GM04504 (cell line): ENCODE measurements at places on chromosomes 7 and 10.

- peak; percentile 36 for DNase-seq
These were observed 28.2 kb downstream of the IL15RA start for GRCh38 chr10:5949009-5949759.

DNA sequence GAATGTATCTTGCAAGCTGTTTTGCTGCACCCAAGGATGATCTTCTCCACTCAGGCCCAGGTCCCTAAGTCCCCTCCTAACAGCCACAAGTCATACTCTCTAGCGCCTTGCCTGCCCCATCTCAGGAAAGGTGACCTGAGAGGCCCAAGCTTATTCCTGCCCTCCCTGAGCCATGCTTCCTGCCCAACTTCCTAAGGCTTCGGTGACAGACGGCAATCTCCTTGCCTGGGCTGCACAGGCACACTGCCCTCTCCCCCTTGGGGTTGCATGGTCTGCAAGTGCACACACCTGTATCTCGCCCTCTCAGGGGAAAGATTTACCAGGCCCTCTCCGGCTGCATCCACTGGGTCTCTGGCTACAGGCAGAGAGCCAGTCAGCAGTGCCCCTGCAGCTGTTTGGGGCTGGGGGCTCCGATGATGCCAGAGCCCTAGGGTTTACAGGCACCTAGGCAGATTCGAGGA is 771 bp upstream of the ADIRF start:
- DNase-seq, result no peak

DNA sequence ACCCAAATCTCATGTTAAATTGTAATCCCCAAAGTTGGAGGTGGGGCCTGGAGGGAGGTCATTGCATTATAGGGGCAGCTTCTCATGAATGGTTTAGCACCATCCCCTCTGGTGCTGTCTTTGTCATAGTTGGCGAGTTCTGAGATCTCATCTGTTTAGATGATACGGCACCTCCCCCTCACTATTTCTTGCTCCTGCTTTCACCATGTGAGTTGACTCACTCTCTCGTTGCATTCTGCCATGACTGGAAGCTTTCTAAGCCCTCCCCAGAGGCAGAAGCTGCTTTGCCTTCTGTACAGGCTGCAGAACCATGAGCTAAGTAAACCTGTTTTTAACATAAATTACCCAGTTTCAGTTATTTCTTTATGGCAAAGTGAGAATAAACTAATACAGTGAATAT is 18.9 kb upstream of the ZNF138 start:
- DNase-seq, result no peak

GRCh38 chr7:85160223-85160622 is 26.6 kb downstream of the SEMA3D start:
- DNase-seq, result no peak

GRCh38 chr10:20712774-20713173 is 184.3 kb downstream of the NEBL start:
- DNase-seq, result no peak

DNA sequence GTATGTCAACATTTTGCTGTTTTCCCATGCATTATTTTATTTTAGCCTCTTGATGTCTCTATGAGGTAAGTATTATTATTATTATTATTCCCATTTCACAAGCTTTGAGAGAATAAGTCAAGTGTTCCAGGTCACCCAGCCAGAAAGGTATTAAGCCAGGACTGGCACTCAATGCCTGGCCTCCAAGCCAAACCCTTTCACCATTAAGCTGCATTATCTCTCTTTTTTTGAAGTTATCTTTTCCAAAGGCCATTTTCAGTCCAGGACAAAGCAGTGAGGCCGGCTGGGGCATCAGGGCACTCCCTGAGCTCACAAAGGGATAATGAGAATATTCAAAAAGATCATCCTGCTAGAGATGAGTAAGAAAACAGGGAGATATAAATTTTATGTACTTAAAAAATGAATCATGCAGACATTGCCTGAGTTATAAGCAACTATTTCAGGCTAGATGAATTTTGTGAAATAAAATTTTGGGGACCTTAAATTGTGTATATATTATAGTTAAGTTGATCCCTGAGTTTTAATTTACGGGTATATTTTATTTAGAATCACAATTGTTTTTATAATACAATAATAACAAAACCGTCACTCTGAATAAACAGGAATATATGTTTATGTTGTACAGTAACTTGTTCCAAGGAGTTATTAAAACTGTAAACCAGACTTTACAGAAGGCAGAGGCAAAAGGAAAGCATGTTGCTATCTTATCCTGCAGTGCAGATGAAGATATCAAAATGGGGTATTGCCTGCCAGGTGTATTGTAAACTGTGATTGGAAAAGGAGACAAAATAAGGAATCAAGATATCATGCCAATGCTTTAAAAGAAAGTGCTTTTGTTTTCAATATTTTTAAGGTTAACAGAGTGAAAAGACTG is 51.3 kb upstream of the CAV2 start:
- no peak for DNase-seq

GRCh38 chr7:70008466-70008865 is 410.2 kb downstream of the AUTS2 start:
- no peak for DNase-seq

GRCh38 chr7:73521636-73522104 is 423 bp downstream of the BAZ1B start:
- no peak for DNase-seq

- DNase-seq, result no peak
These were observed 298.7 kb downstream of the GFRA1 start for GRCh38 chr10:115974351-115974750.

DNA sequence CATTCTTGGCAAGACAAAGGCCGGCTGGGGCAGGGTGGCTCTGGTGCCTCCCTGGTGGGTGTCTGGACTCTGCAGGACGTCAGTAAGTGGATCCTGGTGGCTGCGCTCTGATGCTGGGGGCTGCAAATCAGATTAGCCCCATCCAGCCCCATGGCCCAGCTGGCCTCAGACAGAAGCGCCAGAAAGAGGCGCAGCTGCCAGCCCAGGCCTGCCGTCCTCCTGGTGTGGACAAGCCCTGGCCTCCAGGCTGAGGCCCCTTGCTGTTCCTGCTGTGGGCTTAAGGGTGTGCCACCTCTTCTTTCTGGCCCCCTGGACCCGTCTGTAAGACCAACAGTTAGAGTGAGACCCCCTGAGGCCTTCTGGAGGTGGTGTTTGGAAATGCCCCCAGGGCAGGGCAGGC is 5.9 kb upstream of the LFNG start:
- DNase-seq, result no peak

DNA sequence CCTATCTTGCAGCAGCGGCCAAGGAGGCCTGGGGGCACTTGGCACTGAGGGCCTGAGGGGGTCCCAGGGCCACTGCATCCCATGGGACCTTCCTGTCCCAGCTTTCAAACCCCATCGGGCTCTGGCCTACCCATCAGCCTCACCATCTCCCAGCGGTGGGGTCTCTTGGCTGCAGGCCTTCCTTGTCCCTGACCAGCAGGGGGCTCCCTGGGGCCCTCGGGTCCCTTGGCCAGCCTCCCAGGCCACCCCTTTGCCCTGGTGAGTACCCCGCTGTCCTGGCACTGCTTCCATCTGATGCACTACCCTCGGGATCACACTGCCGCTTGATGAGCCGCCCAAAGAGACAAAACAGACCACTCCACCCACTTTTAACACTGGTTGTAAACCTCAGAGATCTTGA is 43.5 kb downstream of the YKT6 start:
- DNase-seq, result no peak

- DNase-seq, result no peak
These were observed 17.4 kb downstream of the KPNA7 start for GRCh38 chr7:99190359-99191009.

- no peak for DNase-seq
These were observed 6.0 kb downstream of the PARD3 start for GRCh38 chr10:34808801-34809745.

GRCh38 chr7:132242192-132242812 is 334.0 kb downstream of the PLXNA4 start:
- DNase-seq, result no peak

DNA sequence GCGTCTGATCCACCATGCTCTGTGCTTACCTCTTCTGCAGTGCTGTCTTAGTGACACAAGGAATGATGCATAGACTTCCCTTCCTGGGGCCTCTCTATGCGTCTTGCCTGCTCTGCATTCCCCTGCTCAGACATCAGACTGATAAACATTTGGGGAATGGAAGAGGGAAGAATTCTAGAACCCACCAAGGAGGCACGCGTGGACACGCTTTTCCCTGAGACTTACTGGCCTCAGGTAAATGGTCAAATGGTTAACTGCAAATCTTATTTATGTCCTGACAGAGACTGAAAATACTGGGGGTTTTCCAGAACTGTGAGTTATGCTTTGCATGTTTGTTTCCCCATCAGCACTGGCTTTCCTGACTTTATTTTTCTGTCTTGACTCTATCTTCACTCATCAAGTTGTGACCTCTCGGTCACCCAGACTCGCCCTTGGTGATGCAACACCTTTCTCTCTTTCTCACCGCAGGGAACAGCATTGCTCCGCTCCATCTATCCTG is 285.9 kb upstream of the FZD8 start:
- no peak for DNase-seq

- no peak for DNase-seq
These were observed 81.6 kb downstream of the EBF3 start for GRCh38 chr10:129882291-129883010.

DNA sequence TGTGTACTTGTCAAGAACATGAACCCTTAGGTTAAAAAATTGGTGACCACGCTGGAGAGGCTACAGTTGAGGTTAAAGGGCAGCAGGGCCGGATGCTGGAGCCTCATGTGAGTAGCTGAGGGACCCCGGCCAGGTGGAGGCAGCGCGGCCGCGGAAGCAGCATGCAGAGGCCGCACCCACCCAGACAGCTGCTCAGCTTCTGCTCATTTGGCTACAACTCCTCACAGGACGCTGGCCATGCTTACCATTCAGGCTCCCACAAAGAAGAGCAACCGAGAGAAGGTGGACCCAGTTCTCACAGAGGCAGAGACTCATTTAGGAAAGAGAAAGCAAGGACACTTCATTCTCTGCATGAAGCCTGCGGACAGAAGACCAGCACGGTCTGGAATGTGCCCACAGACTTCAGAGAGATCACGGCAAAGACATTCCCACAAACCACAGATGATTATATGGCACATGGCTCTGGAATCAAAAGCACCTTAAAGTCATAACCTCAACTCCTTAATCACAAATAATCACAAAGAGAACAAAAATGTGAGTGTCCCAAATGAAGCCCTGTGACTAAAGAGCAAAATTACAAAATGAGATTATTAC is 94.4 kb downstream of the VOPP1 start:
- DNase-seq, result peak; percentile 84

- DNase-seq, result no peak
These were observed 201.7 kb downstream of the PLXDC2 start for GRCh38 chr10:20017961-20018360.

DNA sequence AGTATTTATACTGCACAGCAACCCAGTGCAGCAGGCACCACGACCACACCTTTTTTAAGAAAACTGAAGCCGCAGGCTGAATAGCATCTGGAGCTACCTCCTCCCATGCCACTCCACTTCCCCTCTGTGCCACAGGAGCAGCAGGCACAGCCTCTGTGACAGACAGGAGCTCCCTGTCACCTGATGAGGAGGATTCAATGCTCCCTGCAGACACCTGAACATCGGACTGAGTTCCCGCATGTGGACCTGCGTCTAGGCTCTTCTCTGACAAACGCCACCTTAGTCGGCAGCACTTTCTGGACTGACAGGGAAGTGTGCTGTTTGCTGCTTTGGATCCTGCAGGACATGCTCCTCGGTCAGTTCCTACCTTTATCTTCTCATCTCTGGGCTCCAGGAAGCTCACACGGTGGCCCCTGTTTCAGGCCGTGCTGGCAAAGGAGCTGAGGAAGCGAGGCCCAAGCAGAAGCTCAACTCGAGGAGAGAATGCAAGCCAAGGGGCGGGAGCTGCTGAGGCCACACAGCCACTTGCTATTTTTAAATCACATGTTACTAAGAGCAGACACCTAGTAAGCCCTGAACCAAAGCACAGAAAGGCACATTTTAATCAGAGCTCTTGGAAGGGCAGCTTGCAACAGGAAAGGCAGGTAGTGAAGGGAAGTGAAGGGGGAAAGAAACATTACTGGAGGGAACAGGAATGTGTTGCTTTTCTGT is 56.6 kb downstream of the VOPP1 start:
- no peak for DNase-seq

DNA sequence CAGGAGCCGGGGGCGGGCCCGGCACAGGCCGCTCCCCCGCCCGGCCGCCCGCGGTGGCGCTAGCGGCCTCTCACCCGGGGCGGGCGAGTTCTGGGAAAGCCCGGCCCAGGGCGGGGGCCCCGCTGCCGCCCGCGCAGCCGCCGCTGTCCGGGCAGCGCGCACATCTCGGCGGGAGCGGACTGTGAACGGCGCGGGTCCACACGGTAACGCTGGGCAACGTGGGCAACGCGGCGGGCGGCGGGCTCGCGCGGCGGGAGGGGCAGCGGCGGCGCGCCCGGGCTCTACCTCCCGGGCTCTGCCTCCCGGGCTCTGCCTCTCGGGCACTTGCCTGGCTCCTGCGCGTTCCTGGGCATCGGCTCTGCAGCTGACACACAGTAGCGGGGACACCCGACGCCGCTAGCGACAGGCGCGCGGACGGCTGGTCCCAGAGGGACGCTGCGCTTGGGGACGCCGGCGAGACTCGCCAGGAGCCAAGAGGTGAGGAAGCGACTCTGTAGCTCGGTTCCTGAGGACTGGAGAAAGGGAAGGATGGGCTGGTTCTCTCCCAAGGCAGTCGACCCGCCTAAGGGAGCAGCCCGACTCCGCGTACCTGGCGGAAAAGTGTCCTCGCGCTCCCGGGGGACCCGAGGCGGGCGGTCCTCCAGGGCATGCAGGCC is at the start of gene PLCE1:
Gene PLCE1 (plus strand): TSS at position 150 of the 656 bp plus-strand sequence. CDS start 37,116 bp downstream, outside the sequence.
- no peak for DNase-seq

DNA sequence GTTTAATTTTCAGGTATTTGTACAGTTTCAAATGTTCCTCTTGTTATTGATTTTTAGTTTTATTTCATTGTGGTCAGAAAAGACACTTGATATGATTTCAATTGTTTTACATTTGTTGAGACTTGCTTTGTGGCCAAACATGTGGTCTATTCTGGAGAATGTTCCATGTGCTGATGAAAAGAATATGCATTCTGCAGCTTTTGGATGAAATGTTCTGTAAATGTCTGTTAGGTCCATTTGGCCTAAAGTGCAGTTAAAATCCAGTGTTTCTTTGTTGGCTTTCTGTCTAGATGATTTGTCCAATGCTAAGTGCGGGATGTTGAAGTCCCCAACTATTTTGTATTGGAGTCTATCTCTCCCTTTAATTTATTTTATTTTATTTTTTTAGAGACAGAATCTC is 70.5 kb downstream of the ZNF503 start:
- DNase-seq, result no peak

DNA sequence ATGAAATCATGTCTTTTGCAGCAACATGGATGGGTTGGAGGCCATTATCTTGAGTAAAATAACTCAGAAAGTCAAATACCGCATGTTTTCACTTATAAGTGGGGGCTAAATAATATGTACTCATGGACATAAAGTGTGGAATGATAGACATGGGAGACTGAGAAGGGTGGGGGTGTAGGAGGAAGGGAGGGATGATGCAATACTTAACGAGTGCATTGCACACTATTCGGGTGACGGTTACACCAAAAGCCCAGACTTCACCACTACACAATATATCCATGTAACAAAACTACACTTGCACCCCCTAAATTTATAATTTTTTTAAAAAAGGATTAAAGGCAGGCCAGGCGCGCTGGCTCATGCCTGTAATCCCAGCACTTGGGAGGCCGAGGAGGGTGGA is 13.6 kb downstream of the LGI1 start:
- DNase-seq, result no peak

- DNase-seq, result no peak
These were observed 85.3 kb upstream of the DIP2C start for GRCh38 chr10:774661-775244.
